Activated naive CD8-positive, alpha-beta T cell treated with anti-CD3 and anti-CD28 coated beads, Interleukin-2, amount 10 ng/mL, durations not matched to agents 7 days and 5 days (primary cell): ENCODE measurements at places on chromosomes 11 and 22.

- no peak for DNase-seq
Observed at GRCh38 chr11:27237643-27238042, 125.4 kb downstream of the CCDC34 start.

- no peak for DNase-seq
Observed at GRCh38 chr22:41876275-41876674, 38.6 kb downstream of the SHISA8 start.

DNA sequence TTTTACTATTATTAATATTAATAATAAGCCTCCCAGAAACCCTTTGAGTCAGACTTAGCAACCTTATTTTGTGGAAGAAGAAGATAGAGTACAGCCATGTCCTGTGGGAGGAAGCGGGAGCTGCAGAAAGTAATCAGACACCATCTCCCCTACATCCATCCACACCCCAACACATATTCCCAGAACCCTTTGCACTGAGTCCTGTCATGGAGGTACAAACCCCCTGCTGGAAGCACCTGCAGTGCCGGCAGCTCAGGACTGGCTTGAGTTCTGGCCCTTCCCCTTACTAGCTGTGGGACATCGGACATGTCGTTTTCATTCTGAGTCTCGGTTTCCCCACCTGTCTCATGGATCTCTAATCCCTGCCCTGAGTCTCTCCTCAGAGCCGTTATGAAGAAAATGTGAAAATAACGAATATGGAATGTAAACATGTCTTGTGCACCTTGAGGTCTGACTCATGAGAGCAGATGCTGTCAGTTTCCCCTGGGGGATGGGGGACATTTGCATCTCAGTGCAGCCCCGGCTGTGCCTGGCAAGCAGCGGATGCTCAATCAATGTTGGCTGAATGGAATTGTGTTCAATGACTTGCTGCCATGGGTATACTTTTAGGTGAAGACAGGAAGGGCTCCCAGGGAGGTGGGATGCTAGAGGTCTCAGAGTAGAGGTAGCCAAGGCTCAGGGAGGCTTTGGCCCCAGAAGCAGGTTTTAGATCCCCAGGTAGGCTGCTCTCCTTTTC lies 45.4 kb downstream of the TP53I11 start:
- DNase-seq: no peak

DNA sequence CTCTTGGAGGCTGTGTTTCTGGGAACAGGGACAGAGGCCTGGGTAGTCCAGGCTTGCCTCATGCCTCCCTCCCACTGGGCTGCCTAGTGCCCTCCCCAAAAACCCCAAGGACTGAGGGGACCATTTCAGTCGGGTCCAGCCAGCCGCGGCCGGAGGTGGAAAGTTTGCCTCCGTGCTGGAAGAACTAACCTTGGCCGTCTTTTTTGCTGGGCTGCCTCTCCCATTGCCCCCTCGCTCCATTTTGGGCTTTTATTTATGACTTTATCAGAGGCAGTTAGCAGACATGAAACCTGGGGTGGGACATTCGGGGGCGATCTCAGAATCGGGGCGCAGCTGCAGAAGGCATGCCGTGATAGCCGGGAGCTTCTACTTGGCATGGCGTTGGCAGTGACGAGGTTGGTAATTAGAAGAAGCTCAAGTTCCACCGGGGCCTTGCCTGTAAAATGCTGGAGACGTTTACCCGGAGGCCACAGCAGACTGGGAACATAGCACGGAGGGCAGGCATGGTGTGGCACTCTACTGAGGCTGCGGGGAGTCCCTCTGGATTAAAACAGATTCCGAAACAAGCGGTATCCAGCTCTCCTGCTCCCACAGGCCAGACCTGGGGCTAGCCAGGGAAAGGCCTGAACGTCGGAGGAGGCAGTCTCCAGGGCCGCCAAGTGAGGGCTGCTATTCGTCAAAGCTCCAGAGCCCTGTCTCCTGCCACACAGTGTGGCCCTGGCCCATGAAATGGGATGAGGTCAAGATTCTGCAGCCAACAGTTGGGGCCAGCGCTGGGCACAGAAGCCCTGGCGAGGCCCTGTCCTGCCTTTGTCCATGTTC lies 76.4 kb upstream of the PPARA start:
- no peak for DNase-seq

DNA sequence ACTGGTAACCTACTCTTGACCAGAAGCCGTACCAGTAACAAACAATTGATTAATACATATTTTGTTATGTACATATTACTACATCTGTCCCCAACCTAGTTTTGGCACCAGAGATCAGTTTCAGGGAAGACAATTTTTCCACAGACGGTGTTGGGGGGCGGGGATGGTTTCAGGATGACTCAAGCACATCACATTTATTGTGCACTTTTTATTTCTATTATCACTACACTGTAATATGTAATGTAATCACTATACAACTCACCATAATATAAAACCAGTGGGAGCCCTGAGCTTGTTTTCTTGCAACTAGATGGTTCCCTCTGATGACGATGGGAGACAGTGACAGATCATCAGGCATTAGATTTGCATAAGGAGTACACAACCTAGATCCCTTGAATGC lies 15.5 kb downstream of the DGCR8 start:
- DNase-seq: no peak

GRCh38 chr11:30426781-30427180 lies 103.9 kb downstream of the ARL14EP start:
- no peak for DNase-seq

DNA sequence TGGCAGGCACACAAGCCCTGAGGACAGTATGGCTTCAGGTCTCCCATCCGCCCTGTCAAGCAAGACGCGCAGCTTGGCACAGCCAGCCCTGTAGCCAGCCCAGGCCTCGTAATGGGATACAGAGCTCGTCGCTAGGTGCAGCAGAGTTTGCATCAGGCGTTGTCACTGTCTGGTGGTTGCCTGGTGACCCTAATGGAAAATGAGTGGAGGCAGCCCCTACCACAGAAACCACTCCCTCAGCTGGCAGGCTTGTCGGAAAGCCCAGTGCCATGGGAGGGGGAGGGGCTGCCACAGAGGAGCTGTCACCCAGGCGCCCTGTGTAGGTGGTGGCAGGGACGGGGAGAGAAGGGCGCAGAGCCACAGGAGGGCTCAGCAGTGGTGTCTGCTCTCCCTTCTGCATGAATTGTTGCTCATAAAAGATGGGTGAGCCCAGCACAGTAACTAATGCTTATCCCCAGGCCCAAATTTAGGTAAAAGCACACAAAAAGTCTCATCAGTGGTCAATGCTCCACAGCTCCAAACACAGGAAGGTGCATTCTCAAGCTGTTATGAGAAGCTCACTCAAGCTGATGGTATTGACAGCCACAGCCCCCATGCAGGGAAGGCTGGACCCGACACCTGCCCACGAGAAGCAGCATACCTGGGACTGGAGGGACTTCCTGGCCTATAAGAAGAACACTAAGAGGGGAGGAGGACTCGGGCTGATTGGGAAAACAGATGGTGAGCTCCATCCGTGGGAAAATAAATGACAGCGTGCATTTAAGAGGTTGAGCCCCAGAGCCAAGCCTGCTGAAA lies 164.6 kb downstream of the ETS1 start:
- DNase-seq: peak; percentile 70

- DNase-seq: no peak
Observed at GRCh38 chr22:27677905-27678458, 123.6 kb downstream of the MN1 start.

DNA sequence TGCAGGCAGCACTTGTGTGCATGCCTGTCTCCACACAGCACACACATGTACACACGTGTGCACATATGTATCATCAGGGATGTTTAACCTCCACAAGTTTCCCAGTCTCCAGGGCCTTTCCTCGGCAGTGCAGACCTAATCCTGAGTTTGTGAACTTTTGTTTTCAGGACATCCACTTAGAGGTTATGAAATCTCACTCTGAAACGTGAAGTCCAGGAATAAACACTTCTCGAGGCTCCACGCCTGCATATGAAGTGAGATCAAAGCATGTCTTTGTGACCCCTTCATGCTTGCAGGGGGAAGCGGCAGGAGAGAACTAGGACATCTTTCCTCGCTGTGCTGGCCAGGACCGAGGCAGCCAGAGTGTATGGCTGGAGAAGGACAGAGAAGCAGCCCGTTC lies 3.1 kb downstream of the SHISAL1 start:
- no peak for DNase-seq

DNA sequence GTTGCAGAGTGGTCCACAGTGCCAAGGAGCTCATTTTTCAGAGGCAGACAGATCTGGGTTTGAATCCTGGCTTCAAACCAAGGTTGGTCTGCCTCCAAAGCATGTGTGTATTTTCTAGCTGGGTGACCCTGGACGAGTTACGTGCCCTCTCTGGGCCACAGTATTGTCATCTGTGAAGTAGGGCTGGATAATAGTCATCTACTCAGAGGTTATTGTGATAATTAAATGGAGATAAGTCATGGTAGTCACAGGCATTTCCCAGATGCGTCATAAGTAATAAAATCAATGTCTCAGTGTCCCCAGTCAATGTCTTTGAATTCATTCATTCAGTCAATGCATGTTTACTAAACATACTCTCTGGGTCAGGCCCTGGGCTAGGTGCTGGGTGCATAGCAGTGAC lies 8.6 kb downstream of the OMP start:
- DNase-seq: no peak

DNA sequence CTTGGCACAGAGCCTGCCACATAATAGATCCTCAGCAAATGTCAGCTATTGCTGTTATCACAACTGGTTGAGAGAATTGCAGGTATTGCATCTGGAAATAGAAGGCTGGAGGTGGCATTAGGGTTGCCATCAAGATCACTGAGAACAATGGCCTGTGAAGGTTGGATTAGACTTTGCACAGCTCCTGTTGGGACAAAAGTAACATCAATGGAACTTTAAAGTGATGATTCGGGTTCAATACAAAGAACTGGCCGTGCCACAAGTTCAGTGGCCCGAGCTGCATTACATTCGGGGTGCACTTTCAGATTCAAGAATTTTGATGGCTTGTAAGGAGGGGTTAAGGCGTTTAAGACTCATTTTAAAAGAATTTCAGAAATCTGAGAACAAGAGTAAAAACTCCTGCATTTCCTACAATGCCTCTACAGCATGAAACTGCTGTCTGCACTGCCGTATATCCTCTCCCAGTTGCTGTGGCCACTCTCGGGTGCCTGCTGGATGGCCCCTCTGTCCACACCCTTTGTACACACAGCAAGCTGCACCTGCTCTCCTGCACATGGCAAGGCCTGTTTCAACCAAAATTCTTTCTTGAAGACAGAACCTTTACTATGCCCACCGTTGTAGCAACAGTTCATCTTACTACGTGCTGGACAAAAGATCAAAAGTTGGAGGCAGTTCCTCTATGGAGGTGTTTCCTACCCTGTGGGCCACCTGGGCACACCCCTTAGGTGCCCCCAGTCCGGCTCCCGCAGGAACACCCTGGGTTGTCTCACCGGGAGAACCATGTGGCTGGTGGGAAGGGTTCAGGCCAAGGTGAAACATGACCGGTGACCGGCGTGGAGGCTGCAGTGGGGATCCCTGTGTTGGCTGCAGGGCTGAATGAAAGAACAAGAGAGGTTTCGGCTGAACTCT lies 17.5 kb upstream of the SHANK2 start:
- no peak for DNase-seq

GRCh38 chr11:14698771-14699170 lies 55.2 kb downstream of the PDE3B start:
- DNase-seq: no peak

- DNase-seq: no peak
Observed at GRCh38 chr11:33936725-33937604, 45.1 kb upstream of the LMO2 start.

DNA sequence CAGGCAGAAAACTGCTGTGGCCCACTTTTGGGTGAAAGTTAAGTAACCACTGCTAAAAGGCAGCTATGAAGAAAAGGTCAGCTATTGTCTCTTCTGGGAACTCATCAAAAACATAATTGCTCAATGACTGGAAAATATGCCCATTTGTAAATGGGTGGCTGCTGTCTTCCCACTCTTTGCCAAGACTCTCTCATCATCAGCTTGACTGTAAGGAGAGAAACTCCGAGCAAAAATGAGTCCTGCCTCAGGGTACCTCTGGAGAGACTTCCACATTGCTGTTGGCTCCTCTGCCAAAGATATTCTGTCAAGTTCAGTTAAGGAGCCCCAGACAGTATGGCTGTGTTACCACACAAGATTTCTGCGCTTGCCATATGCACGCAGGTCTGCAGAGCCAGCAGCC lies 138.7 kb downstream of the BBOX1 start:
- no peak for DNase-seq

DNA sequence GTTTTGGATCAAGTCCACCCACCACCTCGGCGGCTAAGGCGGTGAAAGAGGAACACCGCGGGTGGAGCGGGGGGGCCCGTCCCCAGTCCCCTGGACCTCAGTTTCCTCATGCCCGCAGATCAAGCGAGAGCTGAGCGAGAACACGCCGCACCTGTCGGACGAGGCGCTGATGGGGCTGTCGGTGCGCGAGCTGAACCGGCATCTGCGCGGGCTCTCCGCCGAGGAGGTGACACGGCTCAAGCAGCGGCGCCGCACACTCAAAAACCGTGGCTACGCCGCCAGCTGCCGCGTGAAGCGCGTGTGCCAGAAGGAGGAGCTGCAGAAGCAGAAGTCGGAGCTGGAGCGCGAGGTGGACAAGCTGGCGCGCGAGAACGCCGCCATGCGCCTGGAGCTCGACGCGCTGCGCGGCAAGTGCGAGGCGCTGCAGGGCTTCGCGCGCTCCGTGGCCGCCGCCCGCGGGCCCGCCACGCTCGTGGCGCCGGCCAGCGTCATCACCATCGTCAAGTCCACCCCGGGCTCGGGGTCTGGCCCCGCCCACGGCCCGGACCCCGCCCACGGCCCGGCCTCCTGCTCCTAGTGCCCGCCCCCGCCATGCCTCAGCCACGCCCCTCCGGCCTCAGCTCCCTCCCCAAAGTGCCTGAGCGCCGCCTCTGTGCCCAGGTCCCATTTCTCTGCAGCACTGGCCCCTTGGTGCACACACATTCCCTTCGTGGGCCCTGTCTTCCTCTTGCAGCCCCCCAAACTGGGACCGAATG lies 12.7 kb downstream of the MAFF start:
- peak; percentile 72 for DNase-seq

GRCh38 chr11:129686269-129686668 lies 129.4 kb upstream of the TMEM45B start:
- no peak for DNase-seq
